ENCODE measurements at places on chromosomes 3 and 15. TPM values are rescaled to one million over a fixed set of nuclear protein-coding genes. Genes with fewer than 3 reads are reported as not detected.

DNA sequence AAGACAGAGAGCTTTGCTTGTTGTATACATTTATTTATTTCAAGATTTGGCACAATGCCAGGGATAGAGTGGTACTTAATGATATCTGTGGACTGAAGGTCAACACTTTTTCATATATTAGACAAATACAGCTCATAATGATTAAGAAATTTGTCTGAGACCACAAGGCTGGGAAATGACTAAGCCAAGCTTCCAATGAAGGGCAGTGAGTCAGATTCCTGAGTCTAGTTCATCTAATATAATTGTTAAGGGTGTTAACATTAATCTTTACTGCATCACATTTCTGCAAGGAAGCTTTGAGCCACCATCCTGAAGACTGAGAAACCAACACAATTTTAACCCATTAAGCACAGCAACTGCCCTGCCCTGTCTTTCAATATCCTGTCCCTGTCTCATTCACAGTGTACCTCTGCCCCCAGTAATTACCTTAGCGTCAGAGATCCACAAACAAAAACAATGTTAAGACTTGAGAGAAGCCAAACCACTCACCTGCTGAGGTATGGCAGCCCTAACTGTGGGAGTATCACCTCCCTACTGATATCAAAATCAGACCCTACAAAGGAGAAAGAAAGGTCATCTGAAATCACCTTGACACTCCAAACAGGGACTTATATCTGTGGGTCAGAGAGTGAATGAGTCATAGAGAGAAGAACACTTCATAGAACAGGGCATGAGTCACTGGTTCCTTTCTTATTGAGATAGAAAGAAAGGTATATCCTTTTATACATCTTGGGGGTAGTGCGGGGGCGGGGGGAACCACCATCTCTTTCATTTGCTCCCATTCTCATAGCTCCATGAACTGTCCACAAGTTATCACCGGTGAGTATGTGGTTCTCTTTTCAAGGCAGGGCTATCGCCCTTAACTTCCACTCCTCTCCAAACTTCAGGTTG lies 74.7 kb downstream of the MAGI1 start:
- DNase-seq = peak; percentile 69

GRCh38 chr15:64146041-64146440 lies 5.5 kb upstream of the SNX22 start:
- DNase-seq = no peak

UNC13C gene
- 0.06 TPM for total RNA-seq

DNA sequence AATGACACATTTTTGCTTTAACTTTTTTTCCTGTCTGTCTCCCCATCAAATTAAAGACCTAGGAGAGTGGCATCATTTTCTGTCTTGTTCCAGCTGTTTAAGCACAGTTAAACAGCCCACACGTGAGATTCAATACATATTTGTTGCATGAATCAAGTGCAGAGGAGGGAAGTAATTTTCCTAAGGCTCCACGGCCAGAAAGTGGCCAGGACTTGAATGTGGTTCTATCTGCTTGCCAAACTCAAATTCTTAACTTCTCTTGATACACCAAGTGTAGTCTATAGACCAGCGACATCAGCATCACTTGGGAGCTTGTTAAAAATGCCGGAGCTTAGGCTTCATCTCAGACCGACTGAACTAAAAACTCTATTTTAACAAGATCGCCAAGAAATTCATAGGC lies 724.8 kb upstream of the CFAP20DC start:
- no peak for DNase-seq

C3orf20 gene
- not detected for total RNA-seq

MLH1 gene
- total RNA-seq = 50.2 TPM

DNA sequence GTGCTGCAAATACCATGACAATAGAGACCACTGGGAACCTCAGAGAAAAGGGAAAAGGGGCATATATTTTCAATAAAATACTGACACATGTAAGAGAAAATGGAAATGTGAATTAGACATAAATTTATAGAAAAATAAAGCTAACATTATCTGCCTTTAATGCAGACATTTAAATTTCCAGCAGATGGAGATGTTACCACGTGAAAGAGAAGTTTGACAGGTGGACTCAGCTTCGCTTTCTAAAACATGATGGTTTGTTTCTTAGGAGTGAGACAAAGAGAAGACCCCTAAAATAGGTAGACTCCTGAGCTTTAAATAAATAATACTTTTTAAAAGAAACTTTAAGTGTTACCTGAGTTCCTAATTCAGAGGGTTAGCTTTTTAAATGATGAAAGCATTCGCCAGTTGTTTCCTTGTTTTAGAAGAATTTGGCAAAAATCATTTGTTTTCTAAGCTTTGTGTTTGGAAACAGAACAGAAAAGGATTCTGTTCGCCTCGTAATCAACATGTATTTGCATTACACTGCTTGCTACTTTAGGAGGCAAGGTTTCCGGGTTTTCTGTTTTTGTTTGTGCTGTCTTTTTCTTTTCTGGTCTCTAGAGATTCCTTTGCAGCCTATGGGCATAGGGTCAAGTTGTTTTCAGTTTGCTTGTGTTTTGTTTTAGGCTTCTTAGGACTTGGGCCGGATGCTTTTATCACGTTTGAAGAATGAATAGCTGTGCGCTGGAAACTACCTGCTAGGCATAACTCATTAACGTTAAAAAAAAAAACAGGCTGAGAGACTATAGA lies 271.4 kb downstream of the THSD4 start:
- DNase-seq = no peak

DNA sequence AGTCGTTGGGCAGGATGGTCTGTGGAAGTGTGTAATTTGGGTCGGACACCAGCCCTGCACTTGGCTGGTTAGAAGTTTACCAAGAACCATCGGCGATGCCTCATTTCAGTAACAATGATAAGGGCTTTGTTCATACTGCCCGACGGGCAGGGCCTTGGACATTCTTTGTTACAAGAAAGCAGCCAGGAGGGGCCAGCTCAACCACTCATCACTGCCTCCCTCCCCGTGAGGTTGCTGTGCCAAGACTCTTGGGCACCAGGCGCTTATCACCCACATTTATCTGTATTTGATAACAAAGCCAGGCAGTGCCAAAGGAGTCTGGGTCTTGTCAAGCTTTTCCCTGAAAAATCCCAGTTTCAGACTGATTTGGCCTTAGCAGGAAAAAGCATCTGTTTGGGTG lies 235.0 kb downstream of the ADAMTS17 start:
- no peak for DNase-seq

MAGEF1 gene
- 36.2 TPM for total RNA-seq

SLC2A2 gene
- not detected for total RNA-seq

TMCO5A gene
- total RNA-seq = not detected

DNA sequence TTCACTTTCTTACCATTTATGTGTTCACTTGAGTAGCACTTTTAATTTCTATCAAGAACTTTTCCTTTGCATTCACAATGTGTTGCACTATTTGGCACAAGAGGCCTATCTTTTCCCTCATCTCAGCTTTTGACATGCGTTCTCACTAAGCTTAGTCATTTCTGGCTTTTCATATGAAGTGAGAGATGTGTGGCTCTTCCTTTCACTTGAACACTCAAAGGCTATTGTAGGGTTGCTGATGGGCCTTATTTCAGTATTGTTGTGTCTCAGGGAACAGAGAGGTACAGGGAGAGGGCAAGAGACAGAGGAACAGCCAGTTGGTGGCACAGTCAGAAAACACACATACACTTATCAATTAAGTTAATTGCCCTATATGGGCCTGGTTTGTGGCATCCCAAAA lies 127.4 kb upstream of the MLF1 start:
- DNase-seq = no peak
